Stimulated activated CD4-positive, alpha-beta T cell treated with anti-CD3 and anti-CD28 coated beads, Interleukin-1b, Interleukin-23, amount 100 ng/mL, for 1 hour (primary cell): ENCODE measurements at places on chromosomes 4 and X.

DNA sequence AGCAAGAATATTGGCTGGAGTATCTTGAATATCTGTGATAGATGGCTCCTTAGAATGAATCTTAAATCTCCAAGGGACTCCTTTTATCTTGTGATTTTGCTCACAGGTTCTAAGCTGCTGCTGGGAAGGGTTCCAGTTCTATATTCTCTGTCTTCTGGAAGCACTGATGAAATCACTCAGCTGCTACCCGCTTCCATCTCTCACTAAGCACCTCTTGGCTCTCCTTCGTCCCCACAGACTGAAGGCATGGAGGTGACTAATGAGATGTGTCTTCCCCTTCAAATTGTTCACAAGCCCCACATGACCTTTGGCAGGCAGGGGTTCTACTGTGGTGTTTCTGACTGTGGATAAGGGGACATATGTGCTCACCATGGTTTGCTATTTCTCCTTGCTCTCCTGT lies 75.9 kb downstream of the C4orf51 start:
- DNase-seq = no peak

- DNase-seq = no peak
These were observed 46.8 kb upstream of the BCOR start for GRCh38 chrX:40144576-40144975.

GRCh38 chr4:66372706-66373105 lies 702.4 kb upstream of the EPHA5 start:
- no peak for DNase-seq

- no peak for DNase-seq
These were observed 165.0 kb downstream of the EFHC2 start for GRCh38 chrX:44178274-44179053.

- no peak for DNase-seq
These were observed 131.9 kb upstream of the GPRIN3 start for GRCh38 chr4:89439533-89439932.

DNA sequence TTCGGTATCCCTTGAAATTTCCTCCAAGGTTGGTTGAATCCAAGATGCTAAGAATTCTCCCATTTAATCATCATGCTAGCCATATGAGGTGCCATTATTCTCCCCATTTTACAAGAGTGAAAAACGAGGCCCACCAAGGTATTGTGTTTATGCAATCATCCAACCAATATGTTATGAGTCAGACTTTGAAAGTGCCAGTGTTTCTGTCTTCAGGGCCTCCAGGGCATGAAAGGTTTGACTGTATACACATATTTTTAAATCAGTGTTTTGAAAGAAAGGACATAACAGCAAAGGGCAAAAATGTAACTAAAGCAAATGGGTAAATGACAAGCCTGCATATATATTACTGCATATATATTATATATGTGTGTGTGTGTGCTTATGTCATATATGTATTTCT lies 541.2 kb upstream of the SMIM31 start:
- no peak for DNase-seq

GRCh38 chr4:88952081-88952480 lies 104.9 kb downstream of the FAM13A start:
- no peak for DNase-seq

DNA sequence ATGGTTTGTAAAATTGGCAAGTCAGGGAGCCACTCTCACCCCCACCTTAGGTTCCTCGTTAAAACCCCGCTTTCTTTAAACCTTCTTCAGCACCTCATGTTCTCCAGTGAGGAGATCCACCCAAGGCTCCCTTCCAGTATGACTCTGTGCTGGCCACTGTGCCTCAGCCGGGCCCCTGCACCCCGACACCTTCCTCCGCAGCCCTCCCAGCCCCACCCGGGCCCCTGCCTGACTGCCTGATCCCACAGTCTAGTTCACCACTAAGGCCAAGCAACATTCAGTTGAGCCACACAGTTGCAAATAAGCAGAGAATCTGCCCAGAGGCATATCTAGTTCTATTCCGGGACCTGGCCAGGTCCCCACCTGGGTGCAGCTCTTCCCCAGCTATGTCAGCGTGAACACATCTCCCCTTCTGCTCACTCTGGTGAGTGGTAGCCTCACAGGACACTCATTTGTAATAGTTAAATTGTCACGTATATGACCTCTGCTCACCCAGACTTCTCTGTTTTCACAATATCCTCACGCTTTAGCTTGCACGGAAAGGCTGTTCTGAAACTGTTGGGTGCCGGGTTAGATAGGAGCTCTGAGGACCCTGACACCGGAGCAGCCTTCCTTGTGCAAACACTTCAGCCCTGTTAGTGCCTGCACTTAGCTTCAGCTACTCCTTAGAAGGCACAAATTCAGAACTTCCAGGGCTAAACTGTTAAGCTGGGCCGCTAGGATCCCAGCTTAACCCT lies 146.8 kb downstream of the DCTD start:
- no peak for DNase-seq

DNA sequence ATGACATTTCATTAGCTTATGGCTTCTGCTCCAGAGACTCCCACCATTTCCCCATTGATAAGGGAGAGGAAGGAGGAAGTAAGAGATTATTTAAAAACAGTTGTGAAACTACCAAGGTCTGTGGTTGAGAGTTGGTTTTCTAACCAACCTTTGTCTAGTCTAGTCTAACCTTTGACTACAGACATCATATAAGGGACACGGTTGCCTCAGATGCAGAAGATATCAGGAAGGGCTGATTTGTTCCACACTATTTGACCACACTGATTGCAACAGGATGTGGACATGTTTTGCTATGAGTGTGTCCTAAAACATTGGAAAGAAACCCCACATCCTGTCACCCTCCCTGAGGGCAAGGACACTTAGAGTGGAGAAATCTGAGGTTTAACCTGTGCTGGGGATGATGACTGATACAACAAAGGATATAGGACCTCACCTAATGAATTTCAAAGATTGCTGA lies 53.0 kb downstream of the COQ2 start:
- DNase-seq = no peak

- no peak for DNase-seq
These were observed 15.5 kb upstream of the TDO2 start for GRCh38 chr4:155887847-155888570.
